ENCODE measurements at places on chromosomes 2 and 18.

- no peak for DNase-seq
Measured at GRCh38 chr2:176567361-176567760, 298.1 kb downstream of the MTX2 start.

DNA sequence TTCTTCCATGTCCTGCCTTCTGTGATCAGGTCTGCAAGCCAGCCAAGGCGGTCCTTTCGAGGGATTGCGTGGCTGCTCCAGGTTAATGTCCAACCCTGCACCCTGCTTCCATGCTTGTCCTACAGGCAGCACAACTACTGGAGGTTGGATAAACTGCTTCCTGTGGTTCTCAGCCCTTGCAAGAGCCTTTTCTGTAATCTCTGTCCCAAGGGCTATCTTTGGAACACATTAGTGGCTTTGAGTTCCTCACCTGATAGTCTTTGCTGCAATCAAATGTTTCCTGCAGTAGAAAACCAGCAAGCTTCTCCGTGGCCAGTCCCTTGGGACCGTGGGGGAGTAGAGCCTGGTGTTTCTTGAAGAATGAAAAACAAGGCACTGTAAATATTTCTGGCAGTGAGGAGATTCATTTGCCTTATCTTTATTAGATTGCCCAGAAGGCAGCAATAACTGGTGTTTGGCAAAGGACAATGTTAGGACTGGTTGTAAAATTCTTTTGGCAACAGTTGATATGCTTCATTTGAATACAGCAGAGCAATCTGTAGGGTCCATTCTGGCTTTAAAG lies 214.4 kb downstream of the FHOD3 start:
- DNase-seq = no peak

DNA sequence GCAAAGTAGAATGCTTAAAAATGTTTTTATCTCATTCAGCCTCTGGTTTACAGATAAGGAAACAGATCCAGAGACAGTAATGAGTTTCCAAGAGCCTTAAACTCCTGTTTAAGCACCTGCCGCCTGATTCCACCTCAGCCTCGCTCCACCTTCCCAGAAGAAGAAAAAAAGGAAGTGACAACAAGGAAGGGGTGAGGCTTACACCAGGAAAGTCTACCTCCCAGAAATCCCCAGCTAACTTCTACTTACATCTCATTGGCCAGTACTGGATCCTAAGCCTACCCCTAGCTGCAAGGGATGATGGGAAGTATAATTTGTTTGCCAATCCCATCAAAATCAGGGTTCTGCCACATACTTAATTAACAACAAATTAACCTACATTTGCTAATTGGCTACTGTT lies 15.3 kb upstream of the ARID5A start:
- DNase-seq = no peak

GRCh38 chr2:135424849-135425248 lies 106.2 kb downstream of the ZRANB3 start:
- DNase-seq = no peak

DNA sequence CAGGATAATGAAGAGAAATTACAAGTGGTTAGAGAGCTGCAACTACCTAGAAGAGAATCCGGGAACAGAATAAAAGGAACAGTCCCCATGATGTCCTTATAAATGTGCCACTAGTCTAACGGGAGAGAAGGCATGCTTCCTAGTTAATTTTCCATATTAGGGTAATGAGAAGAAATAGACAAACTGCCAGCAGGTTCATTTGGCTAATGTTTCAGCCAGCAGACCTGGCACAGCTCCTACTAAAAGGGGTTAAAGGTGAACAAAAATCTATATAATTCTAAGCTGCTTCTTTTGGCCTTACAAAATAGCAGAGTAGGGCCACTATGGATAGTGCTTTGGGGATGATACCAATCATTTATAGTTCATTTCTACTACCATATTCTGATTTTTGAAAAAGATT lies 845.3 kb upstream of the GCFC2 start:
- DNase-seq = no peak

DNA sequence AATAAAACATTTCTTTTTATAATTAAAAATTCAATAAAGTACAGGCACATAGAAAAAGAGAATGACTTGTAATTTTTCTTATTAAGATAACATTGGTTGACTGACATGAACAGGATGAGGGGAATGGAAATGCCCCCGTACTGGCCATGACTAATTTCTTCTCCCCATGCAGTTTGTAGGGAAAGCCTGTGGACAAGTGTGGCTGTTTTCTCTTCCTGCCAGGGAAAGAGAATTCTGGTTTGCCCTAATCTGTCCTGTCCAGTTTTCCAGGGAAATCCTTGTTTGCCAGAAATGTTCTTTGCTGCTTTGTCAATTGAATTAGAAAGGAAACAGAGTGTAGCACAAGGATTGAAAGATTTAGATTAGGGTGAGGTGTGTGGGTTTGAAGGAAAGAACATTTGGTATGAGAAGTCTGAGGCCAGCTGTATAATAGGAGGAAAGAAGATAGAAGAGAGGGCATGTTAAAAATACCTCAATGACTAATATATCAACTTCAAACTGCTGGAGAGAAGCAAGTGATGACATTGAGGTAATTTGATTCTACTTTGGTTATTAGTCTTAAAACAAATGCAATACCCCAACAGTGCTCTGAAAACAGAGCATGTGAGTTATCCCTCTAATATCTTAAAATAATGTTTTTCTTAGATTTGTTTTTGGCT lies 593.9 kb upstream of the ZNF804A start:
- DNase-seq = no peak

DNA sequence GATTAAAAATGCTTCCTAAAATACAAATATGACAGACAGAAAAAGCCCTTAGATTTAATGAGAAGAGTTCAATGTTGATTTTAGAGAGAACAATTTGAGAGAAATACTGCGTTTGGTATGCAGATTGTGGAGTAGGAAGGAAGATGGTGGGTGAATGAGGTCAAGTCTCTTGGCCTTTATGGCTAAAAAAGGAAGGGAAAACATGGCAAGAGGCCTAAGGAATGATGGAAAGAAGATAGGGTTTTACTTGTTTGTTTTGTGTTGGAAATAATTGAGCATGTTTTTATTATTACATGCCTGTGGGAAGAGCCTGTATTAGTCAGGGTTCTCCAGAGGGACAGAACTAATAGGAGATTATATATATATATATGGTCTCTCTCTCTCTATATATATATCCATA lies 318.1 kb downstream of the TRIB2 start:
- no peak for DNase-seq

DNA sequence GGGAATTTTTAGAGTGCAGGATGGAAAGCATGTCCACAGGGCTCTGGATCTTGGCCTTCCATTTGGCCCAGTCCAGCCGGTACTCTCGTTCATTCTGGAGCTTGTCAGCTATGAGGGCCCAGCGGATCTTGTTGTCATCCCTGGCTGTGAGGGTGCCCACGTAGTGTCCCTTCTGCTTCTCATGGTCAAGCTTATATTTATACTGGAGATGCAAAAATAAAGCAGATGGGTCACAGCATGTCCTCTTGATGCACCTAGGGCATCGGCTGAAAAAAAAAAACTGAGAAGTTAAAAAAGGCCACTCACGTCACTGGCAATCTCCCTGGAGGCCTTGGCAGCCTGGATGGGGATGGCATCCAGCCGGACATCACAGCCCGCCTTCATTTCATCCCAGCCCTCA lies 160.5 kb downstream of the RIF1 start:
- no peak for DNase-seq

- no peak for DNase-seq
Measured at GRCh38 chr18:59554796-59555335, 142.4 kb downstream of the CCBE1 start.
